ENCODE measurements at places on chromosomes 4 and X.

DNA sequence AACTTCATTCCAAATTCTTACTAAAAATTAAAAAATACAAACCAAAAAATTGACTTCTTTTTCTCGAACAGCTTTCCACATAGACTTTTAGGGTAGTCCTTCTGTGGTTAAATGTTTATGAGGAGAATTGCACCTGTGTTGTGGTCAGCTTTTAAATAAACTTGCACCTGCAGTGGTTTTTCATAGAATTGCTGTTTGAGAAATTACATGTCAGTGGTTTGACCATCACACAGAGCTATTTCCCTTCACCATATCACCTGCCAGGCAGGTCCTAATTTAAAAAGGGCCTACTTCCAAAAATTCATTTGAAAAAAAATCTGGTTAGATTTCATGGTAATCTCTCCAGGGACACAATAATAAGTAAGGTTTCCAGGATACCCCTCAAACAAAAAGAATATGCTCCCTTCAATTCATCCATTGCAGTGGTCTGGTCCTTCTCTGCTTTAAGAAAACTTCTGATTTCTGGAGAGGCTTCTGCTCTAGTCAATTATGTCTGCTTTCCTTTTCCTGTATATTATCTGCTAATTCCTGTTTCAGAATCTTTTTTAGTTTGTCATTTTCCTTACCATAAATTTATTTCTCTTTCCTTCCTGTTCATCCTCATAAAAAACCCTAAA is 9.8 kb upstream of the UTP3 start:
- no peak for DNase-seq

- DNase-seq = no peak
Observed at GRCh38 chr4:39068907-39069306, 6.9 kb downstream of the KLHL5 start.

GRCh38 chr4:2219233-2219760 is 22.6 kb downstream of the HAUS3 start:
- DNase-seq = no peak

GRCh38 chrX:72245461-72246089 is 6.7 kb upstream of the ERCC6L start:
- peak; percentile 57 for DNase-seq

DNA sequence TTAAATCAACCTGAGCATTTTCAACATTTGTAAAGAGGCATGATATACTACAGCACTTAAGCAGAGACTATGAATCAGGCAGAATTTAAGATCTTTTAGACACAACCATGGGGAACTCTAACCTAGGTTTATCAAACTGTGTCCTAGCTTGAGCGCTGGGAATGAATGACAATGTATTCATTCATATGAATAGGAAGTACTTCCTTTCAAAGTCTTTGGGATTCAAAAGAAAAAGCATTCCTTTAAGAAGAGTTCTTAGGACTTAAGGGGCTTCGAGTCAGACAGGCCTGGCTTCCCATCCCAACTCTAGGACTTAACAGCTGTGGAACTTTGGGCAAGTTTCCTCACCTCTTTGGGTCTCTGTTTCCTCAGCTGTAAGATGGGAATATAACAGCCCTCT is 104.6 kb downstream of the ANAPC4 start:
- DNase-seq = no peak

DNA sequence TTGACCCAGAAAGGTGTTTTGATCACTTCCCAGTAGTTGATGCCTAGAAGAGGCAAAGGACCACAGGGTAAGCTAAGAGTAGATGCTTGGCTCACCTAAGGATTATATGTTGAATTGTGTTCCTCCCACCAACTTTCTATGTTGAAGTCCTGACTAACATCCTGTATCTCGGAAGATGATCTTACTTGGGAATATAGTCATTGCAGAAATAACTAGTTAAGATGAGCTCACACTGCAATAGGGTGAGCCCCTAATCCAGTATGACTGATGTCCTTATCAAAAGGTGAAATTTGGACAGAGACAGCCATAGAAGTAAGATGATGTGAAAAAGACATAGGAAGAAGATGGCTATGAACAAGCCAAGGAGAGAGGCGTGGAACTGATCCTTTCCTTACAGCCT is 3.3 kb upstream of the HMGB2 start:
- no peak for DNase-seq

- DNase-seq = no peak
Observed at GRCh38 chr4:32748498-32748897, 2028.3 kb downstream of the PCDH7 start.

GRCh38 chr4:174813292-174813691 is 15.8 kb downstream of the GLRA3 start:
- no peak for DNase-seq

- peak; percentile 81 for DNase-seq
Observed at GRCh38 chr4:153142700-153143438, 61.4 kb upstream of the TRIM2 start.

DNA sequence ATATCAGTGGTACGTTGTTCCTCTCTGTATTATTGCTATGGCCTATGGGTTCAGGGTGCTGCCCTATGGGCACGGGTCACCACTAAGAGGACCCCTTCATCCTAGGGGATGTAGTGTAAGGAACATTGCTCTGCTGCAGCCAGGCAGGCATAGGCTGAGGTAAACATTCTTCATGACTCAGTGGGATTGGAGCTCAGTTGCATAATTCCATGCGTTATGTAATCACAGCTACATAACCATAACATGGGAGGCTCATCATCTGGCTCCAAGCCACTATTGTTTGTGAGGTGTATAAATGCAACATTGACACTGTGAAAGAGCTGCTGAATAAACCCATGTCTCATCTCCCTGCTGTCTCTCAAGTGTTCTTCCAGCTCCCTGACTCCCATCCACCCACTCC is 375.2 kb downstream of the MAGEE1 start:
- DNase-seq = no peak

GRCh38 chr4:70895405-70895804 is 6.8 kb upstream of the MOB1B start:
- DNase-seq = no peak

DNA sequence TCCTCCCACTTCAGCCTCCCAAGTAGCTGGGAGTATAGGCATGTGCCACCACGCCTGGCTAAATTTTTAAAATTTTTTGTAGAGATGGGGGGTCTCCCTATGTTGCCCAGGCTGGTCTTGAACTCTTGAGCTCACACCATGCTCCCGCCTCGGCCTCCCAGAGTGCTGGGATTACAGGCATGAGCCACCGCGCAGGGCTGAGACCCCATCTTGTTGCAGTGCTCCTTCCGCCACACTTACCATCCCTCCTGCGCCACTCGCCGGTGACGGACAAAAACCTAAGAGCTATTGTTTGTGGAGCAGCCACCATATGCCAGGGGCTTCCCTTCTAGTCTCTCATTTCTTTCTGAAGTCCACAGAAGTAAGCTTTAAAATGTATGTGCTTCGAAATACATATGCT is 34.5 kb downstream of the NSG1 start:
- DNase-seq = no peak

DNA sequence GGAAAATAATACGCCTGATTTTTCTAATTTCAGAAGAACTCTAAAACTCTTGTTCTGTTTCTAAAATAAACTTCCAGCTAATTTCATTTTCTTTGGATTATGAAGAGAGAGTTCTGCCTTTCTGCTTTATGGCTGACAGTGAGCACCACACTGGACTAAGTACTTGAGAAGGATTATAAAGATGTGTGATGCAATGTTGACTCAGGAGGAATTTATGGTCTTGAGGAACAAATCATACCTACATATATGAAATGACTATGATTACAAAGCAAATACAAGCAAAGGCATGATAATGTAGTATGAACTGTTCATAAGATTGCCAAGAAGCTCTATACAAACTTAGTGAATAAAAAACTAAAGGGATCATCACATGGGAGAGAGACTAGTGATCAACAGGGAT is 13.0 kb upstream of the SLC25A5 start:
- DNase-seq = no peak

- no peak for DNase-seq
Observed at GRCh38 chr4:16417198-16417597, 190.9 kb upstream of the TAPT1 start.

DNA sequence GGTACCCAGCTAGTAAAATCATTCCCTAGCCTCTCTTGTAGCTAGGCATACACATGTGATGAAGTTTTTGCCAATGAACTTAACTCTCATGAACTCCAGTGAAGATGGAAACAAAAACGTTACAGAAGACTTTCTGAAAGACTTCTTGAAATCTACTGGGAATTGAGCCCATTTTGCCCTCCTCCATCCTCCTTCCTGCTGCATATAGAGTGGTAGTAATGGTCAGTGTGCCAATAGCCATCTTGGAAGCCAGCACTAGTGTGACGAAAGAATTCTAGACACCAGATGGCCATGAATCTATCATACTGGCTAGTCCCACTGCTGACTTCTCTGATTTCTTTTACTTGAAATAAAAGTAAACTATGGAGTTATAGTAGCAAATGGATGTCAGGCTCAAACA is 30.9 kb upstream of the PPA2 start:
- no peak for DNase-seq

DNA sequence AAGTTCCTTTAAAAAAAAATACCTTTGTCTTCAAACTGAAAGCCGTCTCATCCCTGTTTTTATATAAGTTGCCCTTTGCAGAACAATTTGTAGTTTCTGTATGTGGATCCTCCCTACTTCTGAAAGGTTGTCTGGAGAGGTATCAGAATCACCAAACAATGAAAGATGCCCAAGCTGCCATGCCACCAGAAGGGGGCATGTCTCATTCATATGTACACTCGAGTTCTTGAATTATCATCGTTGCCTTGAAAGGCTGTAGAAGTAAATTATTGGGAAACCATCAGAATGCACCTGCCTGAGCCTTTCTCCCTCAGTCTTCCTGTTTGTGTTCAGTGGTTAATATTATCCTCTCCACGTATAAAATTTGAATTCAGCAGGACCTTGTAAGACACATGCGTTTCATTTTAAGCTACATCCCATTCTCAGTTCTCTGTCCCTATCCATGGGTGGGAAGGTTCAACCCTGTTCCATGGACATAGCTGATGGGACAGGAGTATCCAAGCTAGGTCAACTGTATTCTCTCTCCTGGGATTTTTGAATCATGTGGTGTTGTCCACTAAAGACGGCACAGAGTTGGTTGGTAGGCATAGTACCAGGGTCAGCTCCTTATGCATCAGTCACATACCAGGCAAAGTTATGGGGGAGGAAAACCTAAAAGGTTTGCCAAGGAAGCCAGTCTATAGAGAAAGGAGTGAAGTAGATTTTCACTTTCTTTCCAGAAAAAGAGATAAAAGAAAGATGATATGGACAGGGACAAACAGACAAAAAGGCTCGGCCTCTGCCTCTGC is 24.0 kb downstream of the GALNT7 start:
- no peak for DNase-seq

- DNase-seq = peak; percentile 48
Observed at GRCh38 chr4:83012200-83012686, 1.6 kb upstream of the LIN54 start.

Data from Right ventricle myocardium superior (tissue), 1 donor.